Activated naive CD8-positive, alpha-beta T cell treated with anti-CD3 and anti-CD28 coated beads, Interleukin-2, amount 50 U/mL, for 16 hours (primary cell): ENCODE measurements at places on chromosomes 6 and 20.
A peak's percentile ranks its signal among the peaks of the same experiment; 100 is the strongest.

GRCh38 chr20:36120991-36121390, 33.5 kb upstream of the EPB41L1 start:
- DNase-seq, result no peak

- DNase-seq, result no peak
Measured at GRCh38 chr6:160667639-160668481, 3.8 kb upstream of the LPA start.

GRCh38 chr6:111087871-111088667, 766 bp downstream of the SLC16A10 start:
- DNase-seq, result peak; percentile 51

GRCh38 chr6:138403324-138403800, 661 bp upstream of the HEBP2 start:
- no peak for DNase-seq

DNA sequence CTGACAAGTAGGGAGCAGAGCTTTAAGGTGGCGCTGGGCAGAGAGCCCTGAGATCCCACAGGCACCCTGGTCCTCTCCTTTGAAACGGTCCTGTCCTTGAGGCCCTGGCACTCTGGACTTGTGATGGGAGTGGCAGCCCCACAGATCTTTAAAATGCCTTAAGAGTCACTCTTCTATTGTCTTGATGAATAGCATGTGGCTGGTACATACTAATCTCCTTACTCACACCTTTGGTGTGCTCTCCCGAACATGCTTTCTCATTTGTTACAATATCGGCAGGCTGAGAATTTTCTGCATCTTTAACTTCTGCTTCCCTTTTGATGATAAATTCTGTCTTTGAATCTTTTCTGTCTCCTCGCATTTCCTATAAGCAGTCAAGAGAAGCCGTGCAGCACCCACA, 333.8 kb downstream of the TFAP2A start:
- no peak for DNase-seq

DNA sequence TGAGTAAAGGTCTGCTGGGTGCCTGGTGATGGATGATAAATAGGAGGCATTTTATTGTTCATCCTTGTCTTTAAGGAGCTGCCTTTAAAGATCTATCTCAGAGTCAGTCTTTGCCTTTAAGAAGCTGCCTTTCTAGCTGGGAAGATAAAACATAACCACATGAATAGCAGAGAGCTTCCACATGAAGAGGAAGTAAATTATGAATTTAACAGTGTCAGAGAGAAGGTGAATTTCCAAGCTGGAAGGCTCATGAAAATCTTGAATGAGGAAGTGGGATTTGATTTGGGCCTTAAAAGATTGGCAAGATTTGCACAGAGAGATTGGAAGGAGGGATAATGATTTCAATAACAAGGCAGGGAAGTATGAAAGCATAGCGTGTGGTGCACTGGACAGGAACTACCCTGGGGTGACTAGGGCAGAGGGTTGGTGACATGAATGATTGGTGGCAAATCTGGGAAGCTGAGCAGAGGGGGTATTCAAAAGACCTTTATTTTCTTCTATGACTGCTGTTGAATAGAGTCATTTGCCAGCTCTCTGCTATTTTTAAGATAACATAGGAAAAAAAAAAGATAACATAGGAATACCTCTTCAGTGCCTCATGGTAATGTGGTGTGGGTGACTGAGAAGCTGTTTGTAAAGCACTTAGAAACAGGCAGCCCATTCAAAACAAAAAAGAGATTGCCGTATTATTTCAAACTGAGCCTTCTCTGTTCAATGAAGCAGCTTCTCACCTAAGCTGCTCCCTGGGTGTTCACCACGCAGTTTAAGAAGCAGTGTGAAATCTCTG, 591.6 kb downstream of the PKHD1 start:
- DNase-seq, result no peak

DNA sequence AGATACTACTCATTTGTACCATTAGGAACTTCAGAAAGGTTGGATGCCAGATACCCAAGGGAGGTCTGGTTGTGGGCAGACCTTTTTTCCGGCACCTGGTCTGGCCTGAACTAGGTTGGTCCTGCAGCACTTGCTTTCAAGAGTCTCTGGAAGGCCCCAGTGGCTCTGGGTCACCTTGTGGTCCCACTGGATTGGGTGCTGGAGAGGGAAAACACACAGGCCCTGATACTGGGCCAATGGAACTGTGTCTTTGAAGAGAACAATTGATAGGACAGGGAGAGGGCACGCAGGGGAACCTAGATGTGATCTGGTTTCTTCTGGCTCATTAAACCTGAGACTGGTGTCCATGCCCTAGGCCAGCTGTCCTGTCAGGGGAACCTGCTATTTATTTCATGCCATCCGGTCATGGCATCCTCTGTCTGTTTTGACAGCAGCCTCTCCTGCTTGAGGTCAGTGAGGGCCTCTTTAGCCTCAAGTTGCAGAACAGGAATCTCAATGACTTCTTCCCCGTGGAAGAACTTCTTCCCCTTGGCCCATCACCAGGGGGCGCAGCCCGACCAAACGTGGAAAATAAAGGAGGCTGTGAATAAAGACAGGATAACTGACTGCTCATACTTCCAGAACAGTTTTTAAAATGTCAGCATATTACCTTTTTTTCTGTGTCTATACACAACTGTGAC, 25.0 kb downstream of the TAF8 start:
- DNase-seq, result peak; percentile 43

DNA sequence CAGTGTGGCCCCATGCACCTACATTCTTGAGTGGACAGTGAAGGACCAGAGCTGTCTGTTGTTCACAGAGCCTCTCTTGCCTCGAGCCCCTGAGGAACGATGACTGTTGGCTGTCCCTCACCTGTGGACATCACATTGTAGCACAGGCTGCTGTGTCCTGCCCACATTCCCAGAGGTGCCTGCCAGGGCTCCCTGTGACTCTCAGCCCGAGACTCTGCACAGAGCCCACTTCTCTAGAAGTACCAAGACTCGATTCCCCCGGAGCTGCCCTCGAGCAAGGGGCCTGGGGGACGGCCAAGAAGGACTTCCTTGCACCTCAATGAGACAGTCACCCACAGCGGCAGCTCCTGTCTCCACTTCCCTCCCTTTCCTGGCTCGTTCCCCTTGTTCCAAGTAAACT, 28.6 kb upstream of the DLGAP4 start:
- DNase-seq, result no peak

- no peak for DNase-seq
Measured at GRCh38 chr20:58457083-58457695, 58.0 kb downstream of the APCDD1L start.

- no peak for DNase-seq
Measured at GRCh38 chr6:36445621-36446020, 2.8 kb downstream of the KCTD20 start.

- no peak for DNase-seq
Measured at GRCh38 chr6:30483677-30484279, 5.5 kb upstream of the HLA-E start.

- DNase-seq, result no peak
Measured at GRCh38 chr6:115896538-115897129, 164.1 kb downstream of the FRK start.

- DNase-seq, result no peak
Measured at GRCh38 chr6:108561742-108562502, 1.2 kb downstream of the FOXO3 start.
